Cortex of kidney (tissue), 1 donor: ENCODE measurements at places on chromosomes 13 and 19.

DNA sequence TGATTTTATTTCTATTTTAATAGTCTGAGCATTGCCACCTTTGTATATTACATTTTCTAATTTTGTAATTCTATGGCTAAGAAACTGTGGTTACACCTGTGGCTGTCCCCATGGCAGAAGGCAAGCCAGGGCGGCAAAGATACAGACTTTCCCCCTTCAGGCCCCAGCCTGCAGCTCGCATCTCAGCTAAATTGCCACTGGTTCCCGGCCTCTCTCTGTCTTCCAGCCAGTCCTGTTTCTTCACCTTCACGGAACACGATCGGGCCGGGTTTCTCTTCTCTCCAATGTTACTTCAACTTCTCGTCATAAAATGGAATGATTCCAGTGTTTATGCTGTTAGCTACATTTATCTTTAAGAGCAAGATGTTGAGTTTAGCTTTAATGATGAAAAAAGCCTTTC, 124.5 kb upstream of the ZNF507 start:
- DNase-seq = no peak

DNA sequence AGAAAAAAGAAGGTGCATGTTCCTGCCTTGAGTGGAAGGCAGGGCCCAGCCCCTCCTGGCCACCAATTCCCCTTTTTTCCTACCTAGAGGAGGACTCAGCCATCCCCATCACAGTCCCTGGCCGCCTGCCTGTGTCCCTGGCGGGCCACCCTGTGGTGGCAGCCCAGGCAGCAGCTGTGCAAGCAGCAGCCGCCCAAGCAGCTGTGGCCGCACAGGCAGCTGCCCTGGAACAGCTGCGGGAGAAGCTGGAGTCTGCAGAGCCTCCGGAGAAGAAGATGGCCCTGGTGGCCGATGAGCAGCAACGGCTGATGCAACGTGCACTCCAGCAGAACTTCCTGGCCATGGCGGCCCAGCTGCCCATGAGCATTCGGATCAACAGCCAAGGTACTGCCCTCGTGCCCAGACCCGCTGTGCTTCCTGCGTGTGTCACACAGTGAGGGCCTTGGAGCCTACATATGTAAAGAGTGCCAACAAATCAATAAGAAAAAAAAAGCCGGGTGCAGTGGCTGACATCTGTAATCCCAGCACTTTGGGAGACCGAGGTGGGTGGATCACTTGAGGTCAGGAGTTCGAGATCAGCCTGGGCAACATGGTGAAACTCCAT, 17.6 kb upstream of the WDR18 start:
- no peak for DNase-seq

DNA sequence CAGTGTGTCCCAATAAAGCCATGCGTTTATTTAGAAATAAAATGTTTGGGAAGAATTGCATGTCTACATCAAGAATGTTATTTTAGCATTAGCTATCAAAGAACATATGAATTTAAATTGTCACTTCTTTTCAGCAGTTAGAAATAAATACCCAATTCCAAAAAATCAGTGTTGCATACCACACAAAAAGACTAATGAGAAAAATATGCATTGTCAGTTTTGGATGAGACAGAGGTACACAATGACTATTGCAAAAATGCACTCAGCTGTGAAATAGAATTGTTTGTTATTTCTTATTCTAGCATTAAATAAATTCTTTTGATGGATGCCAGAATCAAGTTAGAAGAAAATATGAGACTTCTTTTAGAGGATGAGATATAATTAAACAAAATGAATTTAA, 833.9 kb downstream of the SLITRK1 start:
- DNase-seq = no peak

DNA sequence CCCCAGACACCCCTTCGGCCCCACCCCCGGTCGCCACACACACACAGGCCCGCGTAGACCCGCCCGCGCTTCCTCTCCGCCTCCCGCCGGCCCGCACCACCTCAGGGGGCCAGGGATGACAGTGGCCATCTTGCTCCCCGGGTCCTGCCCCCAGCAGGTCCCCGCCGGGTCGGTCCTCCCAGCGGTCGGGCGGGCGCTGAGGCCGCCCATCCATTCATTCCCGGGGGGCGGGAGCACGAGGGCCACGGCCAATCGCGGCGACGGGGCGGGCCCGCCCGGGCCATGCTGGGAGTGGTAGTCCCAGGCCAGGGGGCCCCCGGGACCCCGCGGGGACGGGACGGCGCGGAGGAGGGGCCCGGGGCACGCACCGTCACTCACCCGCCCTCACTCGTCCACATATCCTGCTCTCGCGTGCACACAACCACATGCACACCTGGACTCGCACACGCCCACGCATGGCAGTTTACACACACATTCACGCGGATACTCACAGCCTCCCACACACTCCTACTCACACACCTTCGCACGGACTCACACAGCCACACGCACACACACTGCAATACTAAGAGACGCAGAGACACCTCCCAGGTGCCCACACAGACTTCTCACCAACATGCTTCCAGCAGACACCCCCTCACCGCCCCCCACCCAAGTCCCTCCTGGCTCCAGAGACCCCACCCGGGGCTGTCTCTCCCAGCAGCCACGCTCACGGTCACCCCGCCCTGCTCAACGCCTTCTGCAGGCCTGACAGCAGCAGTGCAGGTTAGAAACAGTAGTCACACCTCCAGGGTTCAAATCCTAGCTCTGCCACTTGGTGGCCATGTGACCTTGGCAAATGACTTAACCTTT, at the start of gene DPF1:
DPF1 (minus strand) TSS at position 209 of the 849 bp plus-strand sequence; CDS start at position 129, 80 bp downstream.
- DNase-seq = no peak

GRCh38 chr13:105816994-105817393, 718.5 kb downstream of the EFNB2 start:
- no peak for DNase-seq

- DNase-seq = no peak
These were observed 40.5 kb upstream of the VSTM2B start for GRCh38 chr19:29485293-29485692.

DNA sequence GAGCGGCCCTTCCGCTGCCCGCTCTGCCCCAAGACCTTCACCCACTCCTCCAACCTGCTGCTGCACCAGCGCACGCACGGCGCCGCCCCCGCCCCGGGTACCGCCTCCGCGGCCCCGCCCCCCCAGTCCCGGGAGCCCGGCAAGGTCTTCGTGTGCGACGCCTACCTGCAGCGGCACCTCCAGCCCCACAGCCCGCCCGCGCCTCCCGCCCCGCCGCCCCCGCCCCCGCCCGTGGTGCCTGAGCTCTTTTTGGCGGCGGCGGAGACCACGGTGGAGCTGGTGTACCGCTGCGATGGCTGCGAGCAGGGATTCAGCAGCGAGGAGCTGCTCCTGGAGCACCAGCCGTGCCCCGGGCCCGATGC, 3.2 kb upstream of the NAT14 start:
- DNase-seq = no peak

GRCh38 chr13:77701305-77701704, 3.8 kb downstream of the SLAIN1 start:
- no peak for DNase-seq

- DNase-seq = no peak
These were observed 27.4 kb downstream of the CEBPA start for GRCh38 chr19:33274663-33275558.

DNA sequence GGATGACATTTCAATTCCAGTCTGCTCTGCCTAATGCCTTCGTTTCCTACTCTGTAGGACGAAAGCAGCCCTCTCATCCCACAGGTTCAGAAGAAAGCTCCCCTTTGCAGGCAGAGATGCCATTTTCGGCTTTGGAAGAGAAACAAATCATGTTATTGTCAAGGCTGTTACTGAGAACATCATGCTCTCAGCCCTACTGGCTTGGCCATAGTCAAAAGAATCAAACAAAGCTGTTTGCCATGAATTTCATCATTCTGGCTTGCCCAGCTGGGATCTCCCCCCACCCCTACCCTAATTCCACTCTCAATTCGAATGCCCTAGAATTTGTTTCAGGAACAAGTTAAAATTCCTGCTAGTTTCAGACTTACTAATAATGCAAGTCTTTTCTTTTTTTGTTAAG, 162.3 kb upstream of the SERP2 start:
- DNase-seq = no peak

- no peak for DNase-seq
These were observed 600 bp upstream of the ZNF226 start for GRCh38 chr19:44164327-44164672.

GRCh38 chr19:7663706-7664105, 5.1 kb upstream of the RETN start:
- DNase-seq = no peak

- no peak for DNase-seq
These were observed 1318.9 kb downstream of the OLFM4 start for GRCh38 chr13:54347531-54347930.

DNA sequence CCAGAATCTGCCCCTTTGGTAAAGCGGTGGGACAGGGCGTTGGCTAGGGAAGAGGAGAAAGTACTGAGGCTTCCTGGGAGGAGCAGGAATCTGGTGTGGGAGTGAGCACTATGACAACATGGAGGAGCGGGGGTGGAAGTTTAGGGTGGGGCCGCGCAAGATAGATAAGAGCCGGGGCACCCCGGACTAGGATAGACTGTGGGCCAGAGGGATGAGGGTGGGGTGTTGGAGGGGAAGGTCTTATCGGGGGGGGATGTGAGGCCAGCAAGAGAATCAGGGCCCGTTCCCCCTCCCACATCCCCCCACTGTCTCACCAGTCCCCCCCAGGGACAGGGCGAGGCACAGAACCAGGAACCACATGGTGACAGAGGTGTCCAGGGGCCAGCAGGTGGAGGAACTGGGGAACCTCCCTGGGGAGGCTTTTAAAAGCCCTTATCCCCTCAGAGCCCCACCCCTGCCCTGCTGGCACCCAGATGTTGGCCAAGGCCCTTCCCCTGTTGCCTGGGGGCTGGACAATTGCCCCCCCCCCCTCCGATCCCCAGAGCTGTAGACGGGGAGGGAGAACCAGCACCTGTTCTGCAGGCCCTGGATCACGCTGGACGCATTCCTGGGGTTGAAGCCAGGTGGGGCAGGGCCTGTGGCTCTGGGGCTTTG, at the start of gene KLK1:
KLK1 (minus strand) TSS at position 399 of the 654 bp plus-strand sequence; CDS start at position 360, 39 bp downstream.
- no peak for DNase-seq

- no peak for DNase-seq
These were observed 14.8 kb downstream of the OPA3 start for GRCh38 chr19:45569619-45570421.

GRCh38 chr13:27182844-27183497, 11.4 kb upstream of the USP12 start:
- no peak for DNase-seq

DNA sequence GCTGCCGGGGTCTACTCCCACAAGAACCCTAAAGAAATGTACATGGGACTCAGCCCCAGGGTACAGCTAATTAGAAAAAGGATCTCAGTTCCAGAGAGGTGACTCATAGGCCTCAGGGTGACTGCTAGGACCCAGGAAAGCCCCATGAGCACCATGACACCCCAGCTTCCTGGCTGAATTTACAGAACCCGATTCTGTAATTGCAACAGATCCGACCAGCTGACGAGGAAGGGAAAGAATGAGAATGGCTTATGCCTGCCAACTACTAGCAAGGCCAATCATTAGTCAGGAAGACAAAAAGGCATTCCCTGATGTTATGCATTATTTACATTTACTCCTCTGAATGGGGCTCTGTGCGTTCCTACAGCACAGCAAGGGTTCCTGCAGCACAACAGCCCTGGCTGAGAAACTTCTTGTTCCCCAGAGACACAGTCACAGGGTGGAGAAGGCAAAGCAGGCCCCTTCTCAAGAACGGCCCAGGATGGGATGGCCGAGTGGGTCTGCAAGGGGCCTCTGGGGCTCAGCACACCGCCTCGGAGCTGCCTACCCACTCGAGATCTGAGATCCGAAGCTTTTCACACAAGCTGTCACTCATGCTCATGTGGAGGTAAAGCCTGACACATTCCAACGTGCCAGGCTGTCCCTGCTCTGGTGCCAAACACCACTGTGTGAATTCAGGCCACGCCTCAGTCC, 27.2 kb downstream of the PBX4 start:
- DNase-seq = no peak

DNA sequence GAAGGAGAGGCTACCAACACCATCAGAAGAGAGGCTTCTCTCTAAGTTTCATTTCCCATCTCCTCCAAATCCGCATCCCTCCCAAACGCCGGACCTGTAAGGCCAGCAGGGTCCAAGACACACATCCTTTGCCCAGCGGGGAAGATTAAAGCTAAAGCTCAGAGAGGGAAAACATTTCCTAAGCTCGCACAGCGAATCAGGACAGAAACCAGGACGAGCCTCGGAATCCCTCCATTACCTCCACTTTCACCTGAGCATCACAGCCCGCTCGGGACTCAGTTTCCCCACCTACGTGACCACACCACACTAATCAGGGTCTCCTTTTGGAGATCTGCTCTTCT, 711 bp upstream of the FOSB start:
- no peak for DNase-seq

DNA sequence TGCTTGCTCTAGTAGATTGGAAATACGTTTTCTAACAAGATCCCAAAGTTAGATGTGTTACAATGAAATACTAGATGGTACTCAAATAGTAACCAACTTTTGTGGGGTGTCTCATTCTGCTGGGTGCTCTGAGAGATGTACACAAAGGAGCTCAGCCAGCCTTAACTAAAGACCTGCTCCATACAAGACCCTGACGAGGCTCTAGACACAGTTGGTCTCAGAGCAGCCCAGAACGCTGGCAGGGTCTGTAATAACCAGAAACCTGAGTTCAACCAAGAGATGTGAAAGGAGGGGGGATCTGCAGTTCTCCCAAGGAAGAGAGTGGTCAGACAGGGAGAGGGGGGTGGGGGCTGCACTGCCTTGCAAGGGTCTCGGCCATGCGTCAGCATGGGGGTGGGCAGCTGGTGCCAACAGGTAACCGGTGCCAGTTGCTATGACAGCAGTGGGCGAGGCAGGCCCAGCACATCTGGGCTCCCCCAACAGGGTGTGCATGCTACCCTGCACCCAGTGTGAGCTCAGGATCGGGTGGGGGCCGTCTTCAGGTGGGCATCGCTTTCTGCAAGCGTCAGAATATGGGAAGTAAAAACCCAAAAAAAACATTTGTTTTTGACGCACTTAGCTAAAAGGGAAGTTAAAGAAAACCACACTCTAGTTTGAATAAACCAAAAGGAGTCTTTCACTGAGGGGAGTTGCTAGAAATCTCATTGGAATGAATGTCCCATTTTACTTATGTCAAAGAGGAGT, 68.0 kb upstream of the GPR183 start:
- no peak for DNase-seq

GRCh38 chr13:30346153-30346788, 38.9 kb upstream of the KATNAL1 start:
- DNase-seq = no peak

GRCh38 chr19:13019332-13019731, 24.1 kb downstream of the NFIX start:
- no peak for DNase-seq

DNA sequence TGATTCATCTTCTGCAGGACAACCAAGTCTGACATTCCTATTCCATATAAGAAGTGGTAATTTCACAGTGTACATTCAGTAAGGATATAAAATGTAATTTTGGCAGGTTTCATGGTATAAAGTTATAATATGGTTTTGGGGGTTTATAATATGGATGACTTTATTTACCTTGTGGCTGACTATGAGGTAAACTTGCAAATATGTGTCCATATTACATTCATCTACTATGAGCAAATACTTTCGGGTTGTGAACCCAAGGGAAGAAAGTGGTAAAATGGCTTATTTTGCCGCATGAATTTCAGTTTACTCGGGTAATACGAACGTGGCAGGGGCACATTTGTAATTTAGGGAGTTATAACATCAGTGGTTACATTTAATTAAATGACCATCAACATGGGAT, 86.7 kb upstream of the TNFSF11 start:
- no peak for DNase-seq

- DNase-seq = no peak
These were observed 13.7 kb upstream of the TLE2 start for GRCh38 chr19:3042621-3043267.
